ENCODE measurements at places on chromosomes 16 and 17.

DNA sequence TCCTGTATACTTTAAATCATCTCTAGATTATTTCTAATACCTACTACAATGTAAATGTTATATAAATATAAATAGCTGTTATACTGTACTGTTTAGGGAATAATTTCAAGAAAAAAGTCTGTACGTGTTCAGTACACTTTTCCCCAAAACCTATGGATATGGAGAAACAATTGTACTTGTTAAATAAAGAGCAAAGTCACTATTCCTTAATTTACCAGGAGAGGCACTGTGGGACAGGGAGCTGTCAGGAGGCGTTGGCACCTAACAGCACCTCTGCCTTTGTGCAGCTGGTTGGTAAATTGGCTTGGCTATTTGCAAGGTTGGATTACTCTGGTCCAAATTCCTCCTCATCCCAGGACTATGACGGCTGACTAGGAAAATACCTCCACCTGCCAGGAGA is 28.0 kb downstream of the CRHR1 start:
- DNase-seq = no peak

DNA sequence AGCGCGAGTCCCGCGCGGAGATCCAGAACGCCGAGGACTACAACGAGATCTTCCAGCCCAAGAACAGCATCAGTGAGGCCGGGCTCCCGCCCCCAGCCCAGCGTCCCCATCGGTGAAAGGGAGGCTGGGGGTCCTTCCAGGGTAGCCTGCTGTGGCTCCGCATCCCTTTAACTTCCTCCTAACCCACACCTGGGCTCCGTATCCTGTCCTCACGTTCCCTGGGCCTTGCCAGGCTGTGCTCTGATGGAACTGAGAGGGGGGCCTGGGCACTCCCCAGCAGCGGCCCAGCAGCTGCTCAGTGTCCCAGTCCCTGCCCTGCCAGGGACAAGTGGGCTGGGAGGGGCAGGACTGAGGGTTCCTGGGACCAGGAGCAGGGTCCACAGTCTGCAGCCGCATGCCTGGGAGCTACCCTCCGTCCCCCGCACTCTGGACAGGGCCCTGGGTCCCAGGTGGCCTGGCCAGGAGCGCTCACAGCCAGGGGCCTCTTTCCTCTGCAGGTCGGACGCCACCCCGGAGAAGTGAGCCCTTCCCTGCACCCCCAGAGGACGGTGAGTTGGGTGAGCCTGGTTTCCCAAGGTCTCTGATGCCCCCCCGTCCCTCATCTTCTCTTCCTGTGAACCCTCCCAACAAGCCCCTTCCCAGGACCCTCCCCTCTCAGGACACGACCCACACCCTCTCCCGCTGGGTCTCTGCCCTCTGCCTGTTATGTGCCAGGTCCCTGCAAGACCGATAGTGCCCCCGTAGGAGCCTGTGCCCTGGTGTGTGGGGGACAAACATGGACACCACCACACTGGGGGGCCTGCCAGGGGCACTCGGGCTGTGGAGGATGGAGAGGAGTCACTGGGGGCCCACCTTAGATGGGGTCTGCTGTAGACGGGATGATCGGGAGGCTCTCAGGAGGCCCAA is 18.1 kb downstream of the KATNB1 start:
- DNase-seq = no peak

- DNase-seq = no peak
Observed at GRCh38 chr17:40415390-40415789, 2.3 kb downstream of the TOP2A start.

- DNase-seq = no peak
Observed at GRCh38 chr16:1416521-1416941, 2.0 kb upstream of the UNKL start.

GRCh38 chr17:7109461-7110322 is 4.9 kb downstream of the ASGR2 start:
- no peak for DNase-seq

- no peak for DNase-seq
Observed at GRCh38 chr16:23668225-23668624, 10.5 kb upstream of the PLK1 start.

DNA sequence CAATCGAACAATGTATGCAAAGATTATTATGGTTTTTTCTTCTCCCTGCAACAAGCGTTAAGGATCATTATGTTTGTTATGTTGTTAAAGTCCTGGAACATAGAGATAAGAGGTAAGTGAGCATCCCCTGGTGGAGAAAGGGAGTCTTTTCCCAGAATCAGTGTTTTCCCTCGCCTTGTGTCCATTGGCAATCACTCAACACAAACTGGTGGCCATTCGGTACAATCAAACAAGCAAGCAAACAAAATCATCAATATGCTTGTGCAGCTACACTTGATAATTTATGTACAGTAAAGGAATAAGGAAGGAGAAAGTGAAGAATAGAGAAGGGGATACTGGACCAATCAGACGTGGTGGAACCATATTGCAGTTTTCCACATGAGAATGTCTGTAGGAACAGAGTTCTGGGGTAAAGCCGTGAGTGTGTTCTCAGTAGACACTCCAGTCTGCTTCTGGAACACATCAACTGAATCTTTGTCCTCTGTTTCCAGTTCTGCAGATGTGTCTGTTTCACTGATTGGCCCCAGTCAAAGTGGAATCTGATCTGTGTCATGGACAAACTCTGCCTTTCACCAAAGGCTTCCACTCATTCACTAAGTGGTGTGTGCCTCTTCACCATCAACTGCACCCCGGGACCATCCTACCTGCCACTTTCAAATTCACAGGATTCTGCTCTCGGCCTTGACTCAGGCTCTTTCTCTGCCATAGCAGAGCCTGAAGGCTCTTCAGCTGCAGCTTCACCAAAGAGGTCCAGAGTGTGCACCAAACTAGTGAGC is 169.5 kb downstream of the AHSP start:
- no peak for DNase-seq

GRCh38 chr17:28700830-28701492 is 10.7 kb downstream of the PROCA1 start:
- no peak for DNase-seq

DNA sequence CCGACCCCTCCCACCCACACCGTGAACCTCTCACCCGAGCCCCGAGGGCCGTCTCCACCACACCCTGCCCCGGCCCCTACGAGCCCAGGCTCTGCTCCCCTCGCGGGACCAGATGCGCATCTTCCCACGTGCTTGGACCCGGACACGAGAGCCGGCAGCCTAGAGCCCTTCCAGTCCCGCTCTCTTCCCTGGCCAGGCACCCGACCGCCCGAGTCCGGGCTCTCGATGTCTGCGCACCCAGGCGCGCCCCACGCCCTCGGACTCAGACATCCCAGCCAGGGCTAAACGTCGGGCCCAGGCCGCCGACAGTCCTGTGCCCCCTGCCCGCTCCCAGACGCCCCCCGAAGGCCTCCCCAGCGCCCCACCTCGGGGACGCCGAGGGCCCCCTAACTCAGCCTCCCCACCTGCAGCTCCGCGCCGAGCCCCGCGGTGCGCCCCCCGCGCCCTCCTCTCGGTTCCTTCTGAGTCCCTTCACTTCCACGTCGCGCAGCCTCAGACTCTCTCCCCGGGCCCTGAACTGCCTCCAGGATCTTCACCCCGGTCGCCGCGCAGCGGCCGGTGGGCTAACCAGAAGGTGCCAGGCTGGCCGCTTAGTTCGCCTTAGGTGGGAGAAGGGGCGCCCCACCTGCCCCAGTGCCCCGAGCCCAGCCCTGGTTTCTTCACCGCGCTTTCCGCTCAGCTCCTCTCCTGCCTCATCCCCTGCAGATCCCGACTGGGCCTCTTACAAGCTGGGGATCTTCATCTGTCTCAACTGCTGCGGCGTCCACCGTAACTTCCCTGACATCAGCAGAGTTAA is 688 bp downstream of the ADAP2 start:
- DNase-seq = no peak

GRCh38 chr17:75019710-75020109 is 7.2 kb downstream of the MRPL58 start:
- DNase-seq = no peak

GRCh38 chr16:9092282-9092977 is 986 bp downstream of the HAPSTR1 start:
- DNase-seq = peak; percentile 21

DNA sequence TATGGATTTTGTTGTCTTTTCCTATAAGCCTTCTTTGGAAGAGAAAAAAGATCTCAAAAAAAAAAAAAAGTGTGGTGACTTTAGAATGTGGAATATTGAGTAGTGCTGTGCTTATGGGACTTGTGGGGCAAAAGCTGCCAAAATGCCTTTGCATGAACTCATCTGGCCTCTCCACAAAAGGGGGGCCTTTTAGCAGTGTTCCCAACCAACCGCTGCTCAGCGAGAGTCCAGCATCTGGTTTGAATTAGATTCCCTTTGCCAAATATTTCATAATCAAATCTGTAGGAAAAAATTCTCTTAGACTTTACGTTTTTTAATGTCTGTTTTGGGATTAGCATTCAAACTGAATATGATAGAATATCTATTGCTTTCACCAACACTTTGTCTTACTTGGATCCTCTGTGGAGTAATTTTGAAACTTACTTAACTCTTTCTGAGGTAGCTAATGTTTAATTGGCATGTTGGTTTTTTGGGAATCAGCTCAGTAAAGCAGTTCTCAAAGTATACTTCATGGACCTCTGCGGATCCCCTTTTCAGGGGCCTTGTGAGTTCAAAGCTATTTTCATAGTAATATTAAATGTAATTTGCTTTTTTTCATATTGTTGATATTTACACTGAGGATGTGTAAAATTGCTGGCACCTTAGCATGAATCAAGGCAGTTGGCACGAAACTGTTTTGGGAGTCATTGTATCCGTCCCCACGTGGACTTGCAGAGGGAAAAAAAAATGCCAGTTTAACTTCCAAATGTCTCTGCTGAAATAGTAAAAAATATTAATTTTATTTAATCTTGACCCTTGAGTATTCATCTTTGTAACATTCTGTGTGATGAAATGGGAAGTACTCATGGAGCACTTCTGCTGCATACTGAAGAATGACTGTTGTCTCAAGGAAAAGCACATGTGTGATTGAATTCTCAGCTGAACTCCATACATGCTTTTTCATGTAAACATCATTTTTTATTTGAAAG is 34.7 kb upstream of the VPS4A start:
- DNase-seq = no peak

GRCh38 chr17:7897773-7898172 is 9.2 kb downstream of the CHD3 start:
- no peak for DNase-seq

DNA sequence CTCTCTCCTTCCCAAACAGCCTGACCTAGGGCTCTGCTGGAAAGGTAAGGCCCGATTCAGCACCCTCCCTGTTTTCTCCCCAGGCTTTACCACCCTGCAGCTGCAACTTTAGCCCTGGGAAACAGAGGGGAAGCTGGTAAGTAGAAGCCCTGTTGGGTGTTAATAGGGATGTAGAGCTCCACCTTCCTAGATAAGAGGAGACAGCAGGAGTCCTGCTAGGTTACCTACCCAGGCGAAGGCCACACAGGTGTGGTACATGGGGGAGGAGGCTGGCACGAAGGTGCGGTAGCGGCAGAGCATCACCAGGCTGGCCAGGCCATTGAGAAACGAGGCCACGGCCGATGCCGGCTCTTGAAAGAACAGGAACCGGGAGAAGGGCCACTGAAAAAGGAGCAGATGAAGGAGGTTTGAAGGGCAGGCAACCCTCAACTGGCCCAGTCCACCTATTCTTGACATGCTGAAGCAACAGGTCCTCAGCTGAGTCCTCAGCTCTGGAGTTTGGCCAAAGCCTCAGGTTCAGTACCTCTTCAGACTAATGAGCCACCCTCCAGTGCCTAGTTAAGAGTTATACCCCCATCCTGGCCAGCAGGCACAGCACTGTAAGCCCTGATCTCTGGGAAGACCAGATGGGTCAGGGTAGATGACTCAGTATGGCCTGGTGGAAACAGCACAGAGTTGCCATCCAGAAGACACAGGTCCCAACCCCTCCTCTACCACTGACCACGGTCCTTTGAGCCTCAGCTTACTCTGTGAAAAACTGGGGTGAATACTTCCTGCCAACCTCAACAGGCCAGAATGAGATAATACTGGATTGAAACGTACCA is 3.3 kb downstream of the PGAP3 start:
- DNase-seq = no peak

GRCh38 chr17:1725642-1726511 is 1.4 kb downstream of the WDR81 start:
- DNase-seq = no peak

Data from activated CD4-positive, alpha-beta T cell treated with anti-CD3 and anti-CD28 coated beads for 24 hours (primary cell).